Stimulated activated CD4-positive, alpha-beta T cell treated with anti-CD3 and anti-CD28 coated beads, Interleukin-1b, Interleukin-23, amount 100 ng/mL, for 4 hours (primary cell): ENCODE measurements at places on chromosomes 12 and 14.
A peak's percentile ranks its signal among the peaks of the same experiment; 100 is the strongest.

DNA sequence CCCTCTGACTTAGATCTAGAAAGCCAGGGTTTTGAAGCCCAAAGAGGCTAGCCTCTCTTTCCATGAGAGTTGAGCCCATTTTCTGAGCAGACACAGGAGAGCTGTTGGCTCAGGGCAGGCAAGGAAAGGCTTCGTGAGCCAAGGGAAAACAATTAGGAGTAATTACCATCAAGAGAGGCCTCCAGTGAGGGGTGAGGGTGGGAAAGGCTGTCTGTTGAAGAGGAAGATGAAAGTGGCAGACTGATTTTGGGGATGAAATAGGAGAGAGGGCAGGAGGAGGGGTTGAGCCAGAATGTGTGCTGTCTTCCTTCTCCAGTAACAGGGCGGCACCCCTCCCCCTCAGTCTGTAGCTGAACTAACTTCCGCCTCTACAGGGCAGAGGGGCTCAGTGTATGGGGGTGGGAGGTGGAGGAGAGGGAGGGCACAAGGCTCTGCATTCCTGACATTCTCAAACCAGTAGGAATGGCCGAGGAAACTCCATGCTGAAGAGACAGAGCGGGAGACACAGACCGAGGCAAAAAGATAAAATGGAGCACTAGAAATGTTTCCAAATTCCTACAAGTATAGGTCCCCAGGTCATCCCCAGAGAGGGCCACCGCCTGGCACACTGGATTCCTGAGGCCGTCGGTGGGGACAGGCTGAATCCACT is 33.1 kb upstream of the COL2A1 start:
- DNase-seq: no peak

GRCh38 chr12:124561231-124561630 is 6.2 kb downstream of the NCOR2 start:
- no peak for DNase-seq

DNA sequence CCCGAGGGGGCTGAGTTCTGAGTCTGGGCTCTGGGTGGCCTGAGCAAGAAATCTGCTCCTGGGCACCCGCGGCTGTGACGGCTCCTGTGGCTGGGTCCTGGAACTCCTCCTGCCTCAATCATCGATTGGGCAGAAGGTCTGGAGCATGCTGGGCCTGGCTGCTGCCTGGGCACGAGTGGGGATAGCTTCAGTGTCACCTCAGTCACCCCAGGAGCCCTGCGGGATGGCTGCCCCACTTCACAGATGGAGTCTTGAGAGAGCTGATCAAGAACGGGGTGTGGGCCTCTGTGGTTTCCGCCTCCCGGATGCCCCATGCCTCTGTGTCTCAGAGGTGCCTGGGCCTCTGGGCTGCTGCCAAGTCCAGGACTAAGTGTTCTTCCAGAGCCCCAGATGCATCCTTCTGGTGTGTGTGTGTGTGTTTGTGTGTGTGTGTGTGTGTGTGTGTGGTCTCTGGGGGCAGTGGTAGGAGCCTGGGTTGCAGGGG is 185.6 kb upstream of the C14orf180 start:
- peak; percentile 28 for DNase-seq

DNA sequence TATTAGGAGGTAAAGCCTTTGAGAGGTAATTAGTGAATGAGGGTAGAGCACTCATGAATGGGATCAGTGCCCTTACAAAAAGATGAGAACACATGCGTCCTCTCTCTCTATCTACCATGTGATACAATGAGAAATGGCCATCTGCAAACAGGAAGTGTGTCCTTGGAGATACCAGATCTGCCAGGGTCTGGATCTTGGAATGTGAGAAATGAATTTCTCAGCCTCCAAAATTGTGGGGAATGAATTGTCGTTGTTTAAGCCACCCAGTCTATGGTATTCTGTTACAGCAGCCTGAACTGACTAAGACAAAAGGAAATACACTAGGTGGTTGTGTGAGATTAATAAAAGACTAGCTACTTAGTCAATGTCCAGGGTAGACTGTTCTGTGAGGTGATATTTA is 366.6 kb downstream of the NELL2 start:
- DNase-seq: no peak

GRCh38 chr12:91178139-91178561 is 4.5 kb downstream of the DCN start:
- no peak for DNase-seq

DNA sequence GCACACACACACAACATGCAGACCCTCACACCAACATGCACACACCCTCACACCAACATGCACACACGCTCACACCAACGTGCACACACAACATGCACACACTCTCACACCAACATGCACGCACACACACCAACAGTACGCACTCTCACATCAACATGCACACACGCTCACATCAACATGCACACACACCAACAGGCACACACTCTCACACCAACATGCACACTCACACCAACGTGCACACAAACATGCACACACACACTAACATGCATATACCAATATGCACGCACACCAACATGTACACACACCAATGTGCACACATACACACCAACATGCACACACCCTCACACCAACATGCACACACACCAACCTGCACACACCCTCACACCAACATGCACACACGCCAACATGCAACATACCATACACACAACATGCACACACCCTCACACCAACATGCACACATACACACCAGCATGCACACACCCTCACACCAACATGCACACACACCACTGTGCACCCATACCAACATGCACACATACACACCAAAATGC is 175.8 kb downstream of the KSR2 start:
- DNase-seq: no peak

- DNase-seq: no peak
Measured at GRCh38 chr12:105806400-105806770, 332.4 kb downstream of the NUAK1 start.

DNA sequence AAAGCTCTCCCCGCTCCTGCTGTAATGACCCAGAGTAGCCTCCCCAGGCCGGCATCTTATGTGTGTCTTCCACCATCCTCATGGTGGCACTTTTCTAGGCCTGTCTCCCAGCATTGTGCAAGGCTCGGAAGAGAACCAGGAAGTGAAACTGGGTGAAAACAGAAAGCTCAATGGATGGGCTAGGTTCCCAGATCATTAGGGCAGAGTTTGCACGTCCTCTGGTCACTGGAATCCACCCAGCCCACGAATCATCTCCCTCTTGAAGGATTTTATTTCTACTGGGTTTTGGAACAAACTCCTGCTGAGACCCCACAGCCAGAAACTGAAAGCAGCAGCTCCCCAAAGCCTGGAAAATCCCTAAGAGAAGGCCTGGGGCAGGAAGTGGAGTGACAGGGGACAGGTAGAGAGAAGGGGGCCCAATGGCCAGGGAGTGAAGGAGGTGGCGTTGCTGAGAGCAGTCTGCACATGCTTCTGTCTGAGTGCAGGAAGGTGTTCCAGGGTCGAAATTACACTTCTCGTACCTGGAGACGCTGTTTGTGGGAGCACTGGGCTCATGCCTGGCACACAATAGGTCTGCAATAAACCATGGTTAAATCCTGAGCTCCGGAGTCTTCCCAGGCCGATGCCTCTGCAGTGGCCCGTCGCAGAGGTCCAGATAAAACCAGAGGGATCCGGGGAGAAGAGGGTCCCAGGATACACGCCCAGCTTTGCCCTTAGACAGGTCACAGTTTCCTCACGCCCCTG is 15.6 kb downstream of the ACVRL1 start:
- no peak for DNase-seq

GRCh38 chr14:59926534-59926933 is 6.6 kb downstream of the LRRC9 start:
- DNase-seq: no peak

- peak; percentile 10 for DNase-seq
Measured at GRCh38 chr12:51082561-51083125, 753 bp downstream of the CSRNP2 start.

GRCh38 chr12:71688961-71689570 is 3.2 kb downstream of the TMEM19 start:
- no peak for DNase-seq

DNA sequence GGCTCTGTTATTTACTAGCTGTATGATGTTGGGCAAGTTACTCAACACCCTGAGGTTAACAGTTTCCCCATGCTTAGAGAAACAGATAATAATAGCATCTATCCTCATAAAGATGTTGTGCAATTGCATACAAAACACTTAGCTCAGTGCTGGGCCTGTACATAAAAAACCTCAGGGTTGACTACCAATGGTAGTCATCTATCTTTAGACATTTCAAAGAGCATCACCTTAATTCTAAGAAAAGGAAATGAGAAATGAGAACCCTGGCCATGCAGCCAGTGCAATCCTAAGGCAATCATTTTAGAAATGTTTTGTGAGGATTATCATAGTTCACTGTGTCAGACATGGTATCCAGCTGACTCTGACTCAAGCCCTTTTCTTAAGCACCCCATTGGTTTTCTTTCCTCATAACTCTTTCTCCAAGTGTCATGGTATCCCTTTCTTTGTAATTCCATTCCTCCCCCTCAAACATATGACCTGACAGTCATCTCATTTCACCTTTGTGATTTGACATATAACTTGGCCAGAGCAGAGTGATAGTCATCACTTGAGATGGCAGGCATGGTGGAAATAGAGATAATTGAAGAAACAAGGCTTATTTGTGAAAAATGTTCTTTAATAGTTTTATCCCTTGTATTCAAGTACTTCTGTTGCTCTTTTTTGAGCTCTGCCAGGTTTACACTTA is 29.5 kb upstream of the OSBPL8 start:
- no peak for DNase-seq

GRCh38 chr12:41067941-41068645 is 120.0 kb upstream of the PDZRN4 start:
- no peak for DNase-seq

DNA sequence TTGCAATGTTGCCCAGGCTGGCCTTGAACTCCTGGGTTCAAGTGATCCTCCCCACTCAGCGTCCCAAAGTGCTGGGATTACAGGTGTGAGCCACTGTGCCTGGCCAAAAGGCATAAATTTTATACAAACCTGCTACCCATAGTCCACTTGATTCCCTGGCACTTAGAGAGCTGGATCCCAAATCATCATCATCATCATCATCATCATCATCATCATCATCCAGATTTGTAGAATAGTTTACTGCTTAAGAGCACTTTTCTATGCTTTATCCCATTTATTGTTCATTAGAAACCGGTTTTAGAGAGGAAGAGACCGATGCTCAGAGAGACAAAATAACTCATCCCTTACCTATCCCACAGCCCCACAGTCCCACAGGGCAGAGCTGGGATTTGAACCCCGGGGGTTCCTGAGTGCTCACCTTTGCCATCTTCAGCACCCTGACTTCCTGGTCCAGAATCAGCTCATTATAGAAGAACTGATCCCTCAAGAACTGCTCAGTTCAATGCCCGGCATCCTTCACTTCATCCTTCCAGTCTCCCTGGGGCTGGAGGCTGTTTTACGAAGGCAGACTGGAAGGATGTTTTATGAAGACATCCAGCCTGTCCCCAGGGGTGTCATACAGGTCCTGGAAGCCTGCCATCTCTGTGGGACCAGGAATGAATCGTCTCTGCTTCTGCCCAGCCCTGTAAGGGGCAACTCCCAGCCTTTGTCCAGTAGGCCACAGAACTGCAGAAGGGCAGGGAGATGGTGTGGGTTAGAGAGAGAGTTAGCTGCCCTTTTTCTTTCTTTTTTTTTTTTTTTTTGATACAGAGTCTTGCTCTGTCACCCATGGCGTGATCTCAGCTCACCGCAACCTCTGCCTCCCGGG is 20.2 kb upstream of the OASL start:
- no peak for DNase-seq

- peak; percentile 31 for DNase-seq
Measured at GRCh38 chr12:121534495-121535148, 46.2 kb downstream of the KDM2B start.

DNA sequence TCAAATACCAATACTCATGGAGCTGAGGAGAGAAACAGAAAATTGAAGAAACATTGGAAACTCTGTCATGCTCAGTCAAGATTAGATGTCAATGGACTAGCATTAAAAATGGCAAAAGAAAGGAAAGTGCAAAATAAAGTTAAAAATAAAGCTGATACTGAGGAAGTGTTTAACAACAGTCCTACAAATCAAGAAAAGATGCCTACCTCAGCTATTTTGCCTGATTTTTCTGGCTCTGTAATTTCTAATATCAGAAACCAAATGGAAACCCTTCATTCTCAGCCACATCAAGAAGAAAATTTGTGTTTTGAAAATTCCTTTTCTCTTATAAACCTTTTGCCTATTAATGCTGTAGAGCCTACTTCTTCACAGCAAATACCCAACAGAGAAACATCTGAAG is 40.5 kb downstream of the METTL25 start:
- no peak for DNase-seq

DNA sequence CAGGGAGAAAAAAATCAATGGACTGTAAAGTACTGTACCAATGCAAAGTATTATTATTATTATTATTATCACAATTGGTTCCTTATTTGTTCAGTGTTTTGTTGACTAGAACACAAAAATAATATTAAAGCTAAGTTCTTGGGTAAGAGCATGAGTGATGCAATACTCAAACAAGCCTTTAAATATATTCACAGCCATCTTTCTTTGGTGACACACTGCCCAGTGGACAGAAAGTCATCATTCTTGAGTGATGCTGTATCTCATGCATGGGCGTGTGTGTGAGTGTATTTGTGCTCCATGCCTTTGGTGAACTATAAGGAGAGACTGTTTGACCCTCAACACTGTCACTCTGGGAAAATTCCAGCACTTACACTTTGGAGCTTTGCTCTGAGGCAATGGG is 93.6 kb downstream of the KCNK10 start:
- DNase-seq: no peak

DNA sequence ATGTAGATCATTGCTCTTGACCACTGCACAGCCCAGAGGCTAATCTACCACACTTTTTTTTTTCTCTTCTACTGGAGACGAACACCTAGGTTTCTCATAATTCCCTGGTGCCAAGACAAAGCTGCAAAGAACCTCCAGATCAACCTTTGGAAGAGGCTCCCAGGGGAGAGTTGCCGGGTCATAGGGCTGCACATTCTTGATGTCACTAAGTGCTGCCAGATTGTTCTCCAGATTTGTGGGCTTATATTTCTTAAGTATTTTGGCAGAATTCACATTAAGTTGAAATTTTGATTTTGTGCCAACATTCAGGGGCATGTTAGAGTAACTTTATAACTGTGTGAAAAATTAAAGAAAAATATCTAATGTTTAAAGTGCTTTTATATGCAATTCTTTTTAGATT is 13.5 kb upstream of the PDZRN4 start:
- DNase-seq: no peak

DNA sequence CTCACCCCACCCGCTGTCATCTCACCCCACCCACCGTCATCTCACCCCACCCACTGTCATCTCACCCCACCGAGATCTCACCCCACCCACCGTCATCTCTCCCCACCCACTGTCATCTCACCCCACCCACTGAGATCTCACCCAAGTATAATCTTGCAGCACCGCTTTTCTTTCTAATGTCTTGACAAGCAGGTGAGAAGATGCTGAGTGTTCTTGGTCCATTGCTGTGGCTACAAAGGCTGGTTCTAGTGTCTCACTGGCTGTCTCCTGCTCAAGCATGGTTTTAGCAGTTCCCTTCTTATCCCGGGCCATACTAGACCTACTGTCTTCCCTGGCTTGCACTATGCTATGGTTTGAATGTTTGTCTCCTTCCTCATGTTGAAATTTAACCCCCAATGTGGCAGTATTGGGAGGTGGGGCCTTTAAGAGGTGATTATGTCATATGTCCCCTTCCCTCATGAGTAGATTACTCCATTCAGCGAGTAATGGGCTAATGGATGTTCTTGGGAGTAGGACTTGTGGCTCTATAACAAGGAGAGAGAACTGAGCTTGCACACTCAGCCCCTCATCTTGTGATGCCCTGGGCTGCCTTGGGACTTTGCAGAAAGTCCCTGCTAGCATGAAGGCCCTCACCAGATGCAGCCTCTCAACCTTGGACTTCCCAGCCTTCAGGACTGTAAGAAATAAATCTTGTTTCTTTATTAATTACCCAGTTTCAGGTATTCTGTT is 47.7 kb upstream of the PPP2R5C start:
- no peak for DNase-seq

GRCh38 chr14:97581016-97581415 is 783.8 kb downstream of the VRK1 start:
- DNase-seq: no peak
